ENCODE measurements at places on chromosomes 12 and 14.

DNA sequence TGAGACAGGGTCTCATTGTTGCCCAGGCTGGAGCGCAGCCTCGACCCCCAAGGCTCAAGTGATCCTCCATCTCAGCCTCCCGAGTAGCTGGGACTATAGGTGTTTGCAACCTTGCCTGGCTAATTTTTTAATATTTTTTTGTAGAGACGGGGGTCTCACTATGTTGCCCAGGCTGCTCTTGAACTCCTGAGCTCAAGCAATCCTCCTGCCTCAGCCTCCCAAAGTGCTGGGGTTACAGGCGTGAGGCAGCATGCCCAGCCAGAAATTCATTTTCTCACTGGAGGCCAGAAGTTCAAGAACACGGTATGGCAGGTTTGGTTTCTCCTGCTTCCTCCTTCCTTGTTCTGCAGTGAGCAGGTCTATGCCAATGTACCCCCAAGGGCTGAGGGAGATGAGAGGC lies 3.7 kb downstream of the RNASE1 start:
- DNase-seq = no peak

DNA sequence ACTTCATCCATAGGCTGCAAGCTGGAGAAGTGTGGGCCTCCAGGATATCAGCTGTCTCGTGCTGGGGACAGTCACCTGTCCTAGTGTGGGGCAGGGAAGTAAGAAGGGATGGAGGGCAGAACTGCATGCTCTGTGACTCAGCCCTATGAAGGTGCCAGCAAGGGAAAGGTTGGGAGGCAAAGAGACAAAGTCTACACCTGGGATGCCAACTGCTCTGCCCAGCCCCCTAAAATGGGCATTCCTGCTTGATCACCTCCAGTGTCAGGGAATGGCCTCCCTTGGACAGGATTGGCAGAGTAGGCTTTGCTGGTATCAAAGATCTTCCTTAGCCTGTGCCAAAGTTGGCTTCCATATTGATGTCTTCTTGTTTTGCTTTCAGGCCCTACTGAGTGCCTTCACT lies 335.0 kb downstream of the BCL11B start:
- DNase-seq = no peak

GRCh38 chr14:75906680-75907280 lies 75.0 kb downstream of the TGFB3 start:
- no peak for DNase-seq

GRCh38 chr14:63438065-63438757 lies 105.0 kb downstream of the PPP2R5E start:
- DNase-seq = no peak

- DNase-seq = no peak
Measured at GRCh38 chr12:10033783-10034545, 3.5 kb downstream of the CLEC9A start.

- DNase-seq = no peak
Measured at GRCh38 chr14:90159146-90159545, 97.2 kb upstream of the PSMC1 start.

GRCh38 chr14:103732868-103733620 lies 17.4 kb downstream of the ZFYVE21 start:
- no peak for DNase-seq

DNA sequence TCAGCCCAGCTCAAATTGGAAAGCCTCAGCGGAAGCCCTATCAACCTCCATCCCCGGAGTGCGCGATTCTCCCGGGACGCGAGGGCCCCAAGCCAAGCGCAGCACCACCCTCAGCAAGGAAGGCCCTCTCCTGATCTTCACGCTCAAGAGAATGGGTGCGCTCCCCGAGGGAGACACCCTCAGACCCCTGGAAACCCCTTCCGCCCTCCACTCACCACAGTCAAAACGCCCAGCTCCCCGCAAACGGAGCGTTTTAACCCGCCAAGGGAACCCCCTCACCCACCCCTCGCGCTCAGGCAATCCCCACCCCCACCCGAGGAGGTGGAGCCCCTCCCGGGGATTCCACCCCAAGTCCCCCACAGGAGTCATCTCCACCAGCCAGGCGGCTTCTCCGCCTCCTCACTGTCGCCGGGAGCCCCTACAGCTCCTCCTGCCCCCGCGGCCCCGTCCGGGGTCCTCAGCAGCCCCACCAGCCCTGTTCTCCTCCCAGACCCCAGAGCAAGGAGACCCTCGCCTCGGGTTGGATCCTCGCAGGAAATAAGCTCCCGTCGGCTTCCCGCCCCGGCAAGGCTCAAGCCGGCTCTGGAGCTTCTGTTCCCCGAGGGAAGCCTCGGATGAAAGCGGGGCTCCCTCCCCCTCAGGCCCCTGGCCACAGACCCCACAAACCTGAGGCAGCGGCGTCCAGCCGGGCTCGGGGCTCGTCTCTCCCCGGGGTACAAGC lies 507 bp downstream of the BAZ2A start:
- no peak for DNase-seq

GRCh38 chr12:126027825-126028224 lies 962.6 kb downstream of the AACS start:
- no peak for DNase-seq

DNA sequence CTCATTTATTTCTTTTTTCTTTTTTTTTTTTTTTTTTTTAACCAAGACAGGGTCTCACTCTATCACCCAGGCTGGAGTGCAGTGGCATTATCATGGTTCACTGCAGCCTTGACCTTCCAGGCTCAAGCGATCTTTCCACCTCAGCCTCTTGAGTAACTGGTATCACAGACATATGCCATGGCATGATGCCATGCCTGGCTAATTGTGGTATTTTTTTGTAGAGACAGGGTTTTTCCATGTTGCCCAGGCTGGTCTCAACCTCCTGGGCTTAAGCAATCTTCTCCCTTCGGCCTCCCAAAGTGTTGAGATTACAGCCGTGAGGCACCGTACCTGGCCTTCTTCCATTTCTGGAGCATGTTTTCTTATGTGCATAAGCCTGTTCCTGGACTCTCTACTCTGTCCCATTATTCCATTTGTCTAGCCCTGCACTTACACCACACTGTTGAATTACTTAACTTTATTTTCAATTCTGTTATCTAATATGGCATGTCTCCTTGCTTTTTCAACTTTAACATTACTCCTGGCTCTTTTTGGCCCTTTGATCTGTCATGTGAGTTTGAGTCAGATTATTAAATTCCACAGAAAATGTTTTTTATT lies 47.9 kb upstream of the PTGDR start:
- no peak for DNase-seq

- no peak for DNase-seq
Measured at GRCh38 chr14:33682760-33683159, 268.1 kb downstream of the EGLN3 start.

Measured in stimulated activated CD8-positive, alpha-beta memory T cell treated with anti-CD3 and anti-CD28 coated beads, Interleukin-7, amount 100 ng/mL, for 48 hours (primary cell).